Omental fat pad (tissue), 4 donors: ENCODE measurements at places on chromosomes 5 and 9.

DNA sequence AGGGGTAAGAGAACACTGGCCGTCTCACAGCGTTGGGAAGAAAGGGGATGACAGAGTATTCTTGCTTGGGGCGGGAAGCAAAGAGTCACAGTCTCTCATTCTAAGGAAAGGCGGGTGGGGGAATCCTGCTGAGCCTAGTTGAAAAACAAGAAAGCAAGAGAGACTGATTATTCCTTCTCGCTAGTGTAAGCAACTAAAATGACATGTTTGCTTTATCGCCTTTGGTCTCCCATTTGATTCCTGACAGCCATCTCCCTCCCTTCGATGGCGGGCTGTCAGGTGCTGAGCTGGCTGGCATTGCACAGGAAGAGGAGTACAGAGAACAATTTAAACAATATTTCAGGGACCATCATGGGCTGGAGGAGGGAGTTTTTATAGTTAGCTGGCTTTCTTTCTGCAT lies 331.3 kb downstream of the ASTN2 start:
- DNase-seq = no peak

- no peak for DNase-seq
Measured at GRCh38 chr5:75651575-75652238, 40.5 kb downstream of the ANKDD1B start.

- no peak for DNase-seq
Measured at GRCh38 chr5:56288873-56289601, 55.9 kb upstream of the ANKRD55 start.

DNA sequence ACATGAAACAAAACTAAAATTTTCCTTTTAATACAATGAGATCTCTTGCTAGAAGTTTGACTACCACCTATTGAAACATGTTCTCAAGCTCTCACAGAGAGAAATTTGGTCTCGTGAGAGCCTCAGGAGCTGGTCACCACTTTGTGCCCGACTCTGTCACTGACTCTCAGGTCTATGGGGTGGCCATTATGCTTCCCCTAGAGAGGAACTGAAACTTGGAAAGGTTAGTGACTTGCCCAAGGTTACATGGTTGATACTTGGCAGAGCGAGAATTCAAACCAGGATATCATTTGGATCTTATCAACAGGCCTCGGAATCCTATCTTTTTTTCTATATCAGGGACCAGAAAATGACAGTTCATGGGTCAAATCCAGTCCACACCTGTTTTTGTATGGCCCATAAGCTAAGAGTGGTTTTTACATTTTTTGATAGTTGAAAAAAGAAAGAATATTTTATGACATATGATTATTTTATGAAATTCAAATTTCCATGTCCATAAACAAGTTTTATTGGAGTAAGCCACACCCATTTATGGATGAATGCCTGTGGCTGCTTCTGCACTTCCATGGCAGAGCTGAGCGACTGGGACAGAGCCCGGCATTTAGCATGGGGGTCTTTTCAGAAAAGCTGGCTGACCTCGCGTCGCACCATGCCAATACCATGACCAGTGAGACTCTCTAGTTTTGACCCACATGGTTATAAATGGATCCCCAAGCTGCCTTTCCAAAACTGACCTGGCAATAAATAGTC lies 44.8 kb upstream of the EQTN start:
- DNase-seq = no peak

- peak; percentile 50 for DNase-seq
Measured at GRCh38 chr5:139696894-139697658, 48.9 kb downstream of the CXXC5 start.
